ENCODE measurements at places on chromosomes 5 and 9.

- DNase-seq = no peak
These were observed 54.5 kb downstream of the EFNA5 start for GRCh38 chr5:107616213-107616612.

- DNase-seq = no peak
These were observed 382.9 kb downstream of the TMEM232 start for GRCh38 chr5:110343616-110344015.

GRCh38 chr9:137574192-137574591 is 4.5 kb downstream of the DPH7 start:
- DNase-seq = no peak

- no peak for DNase-seq
These were observed 40.4 kb downstream of the CCL28 start for GRCh38 chr5:43371821-43372220.

DNA sequence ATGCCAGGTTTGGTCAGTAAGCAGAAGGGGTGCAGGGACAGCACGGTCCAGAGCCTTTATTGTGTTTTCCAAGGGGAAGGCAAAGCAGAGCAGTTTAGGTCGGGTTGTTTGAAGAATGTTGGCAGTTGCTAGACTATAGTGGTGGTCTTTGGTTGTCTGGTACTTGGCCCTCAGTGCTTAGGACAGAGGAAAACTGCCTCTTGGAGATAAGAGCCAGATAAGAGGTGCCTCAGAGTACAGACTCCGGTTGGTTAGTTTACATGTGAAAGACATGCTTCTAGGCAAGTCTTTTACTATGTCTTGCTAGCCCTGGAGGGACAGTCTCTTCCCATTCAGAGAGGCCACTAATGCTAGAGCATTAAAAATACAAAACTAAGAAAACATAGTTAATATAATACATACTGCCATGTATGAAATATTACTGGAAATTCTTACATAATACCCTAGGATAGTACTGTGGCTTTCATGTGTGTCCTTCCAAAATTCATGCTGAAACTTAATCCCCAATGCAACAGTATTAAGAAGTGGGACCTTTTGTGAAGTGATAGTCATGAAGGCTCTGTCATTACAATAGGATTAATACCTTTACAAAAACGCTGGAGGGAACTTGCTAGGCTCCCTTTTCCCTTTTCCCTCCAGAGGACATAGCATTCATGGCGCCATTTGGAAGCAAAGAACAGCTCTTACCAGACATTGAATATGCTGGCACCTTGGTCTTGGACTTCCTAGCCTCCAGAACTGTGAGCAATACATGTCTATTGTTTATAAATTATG is 280.4 kb downstream of the TMEM167A start:
- DNase-seq = no peak

DNA sequence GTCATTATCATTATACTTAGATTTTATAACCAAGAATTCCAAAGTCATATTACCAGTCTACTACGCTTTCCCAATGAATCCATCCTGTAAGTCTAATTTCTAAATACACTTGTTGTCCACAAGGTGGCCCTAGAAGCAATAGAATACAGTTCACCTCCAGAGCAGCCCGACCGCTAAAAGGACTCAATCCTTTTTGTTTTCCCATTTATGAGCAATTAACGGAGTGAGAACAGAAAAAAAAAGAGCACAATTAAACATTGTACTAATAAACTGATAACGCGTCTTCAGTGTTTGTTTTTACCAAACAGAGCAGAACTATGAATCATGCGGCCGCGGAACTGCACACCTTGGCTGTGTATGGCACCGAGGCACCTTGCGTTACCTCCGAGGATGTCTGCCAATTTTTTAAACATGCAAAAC is 160.7 kb upstream of the DAPK1 start:
- DNase-seq = peak; percentile 66

DNA sequence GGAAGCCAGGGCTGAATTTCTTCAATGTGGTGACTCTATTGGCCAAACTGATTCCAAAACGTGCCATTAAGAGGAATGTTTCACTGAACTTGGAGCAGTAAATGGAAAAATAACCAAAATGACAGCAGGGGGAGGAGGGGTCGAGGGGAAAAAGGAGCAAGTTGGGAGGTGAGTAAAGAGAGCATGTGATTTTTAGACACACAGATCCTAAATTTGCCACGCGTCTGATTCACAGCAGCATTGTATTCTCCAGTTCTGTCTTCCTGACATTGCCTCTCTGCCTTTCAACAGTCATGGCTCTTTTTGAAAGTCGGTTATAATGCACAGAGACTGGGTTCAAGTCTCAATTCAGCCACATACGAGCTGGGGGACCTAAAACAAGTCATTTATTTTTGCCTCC is 22.0 kb upstream of the ADRB2 start:
- no peak for DNase-seq

DNA sequence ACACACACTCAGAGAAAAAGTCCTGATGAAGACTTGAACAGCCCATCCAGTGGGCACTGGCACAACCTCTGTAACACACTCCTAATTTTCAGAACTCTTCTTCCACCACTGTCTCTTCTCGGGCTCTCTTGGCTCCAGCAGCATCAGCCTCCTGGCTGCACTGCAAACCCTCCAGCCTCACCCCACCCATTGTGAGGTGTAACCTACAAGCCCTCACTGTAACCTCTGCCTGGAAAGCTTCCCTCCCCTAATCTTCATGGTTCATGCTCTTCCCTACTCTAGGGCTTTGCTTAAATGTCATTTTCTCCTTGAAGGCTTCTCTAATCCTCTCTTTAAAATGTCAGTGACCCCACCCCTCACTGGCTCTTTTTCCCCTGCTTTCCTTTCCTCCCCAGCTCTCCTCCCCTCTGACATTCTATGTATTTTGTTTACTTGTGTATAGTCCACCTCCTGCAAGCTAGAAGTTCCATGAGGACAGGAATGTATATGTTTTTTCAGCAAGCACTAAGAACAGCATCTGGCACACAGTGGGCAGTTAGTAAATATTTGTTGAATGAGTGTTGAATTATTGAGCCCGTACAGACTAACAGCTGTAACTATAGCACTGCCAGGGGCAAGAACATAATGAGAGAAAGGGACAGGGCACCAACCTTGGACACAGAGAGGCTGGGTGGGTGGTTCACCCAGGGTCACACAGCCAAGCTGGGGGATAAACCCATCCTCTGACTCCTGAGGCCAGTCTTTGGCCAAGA is 76.4 kb downstream of the ESM1 start:
- DNase-seq = no peak

DNA sequence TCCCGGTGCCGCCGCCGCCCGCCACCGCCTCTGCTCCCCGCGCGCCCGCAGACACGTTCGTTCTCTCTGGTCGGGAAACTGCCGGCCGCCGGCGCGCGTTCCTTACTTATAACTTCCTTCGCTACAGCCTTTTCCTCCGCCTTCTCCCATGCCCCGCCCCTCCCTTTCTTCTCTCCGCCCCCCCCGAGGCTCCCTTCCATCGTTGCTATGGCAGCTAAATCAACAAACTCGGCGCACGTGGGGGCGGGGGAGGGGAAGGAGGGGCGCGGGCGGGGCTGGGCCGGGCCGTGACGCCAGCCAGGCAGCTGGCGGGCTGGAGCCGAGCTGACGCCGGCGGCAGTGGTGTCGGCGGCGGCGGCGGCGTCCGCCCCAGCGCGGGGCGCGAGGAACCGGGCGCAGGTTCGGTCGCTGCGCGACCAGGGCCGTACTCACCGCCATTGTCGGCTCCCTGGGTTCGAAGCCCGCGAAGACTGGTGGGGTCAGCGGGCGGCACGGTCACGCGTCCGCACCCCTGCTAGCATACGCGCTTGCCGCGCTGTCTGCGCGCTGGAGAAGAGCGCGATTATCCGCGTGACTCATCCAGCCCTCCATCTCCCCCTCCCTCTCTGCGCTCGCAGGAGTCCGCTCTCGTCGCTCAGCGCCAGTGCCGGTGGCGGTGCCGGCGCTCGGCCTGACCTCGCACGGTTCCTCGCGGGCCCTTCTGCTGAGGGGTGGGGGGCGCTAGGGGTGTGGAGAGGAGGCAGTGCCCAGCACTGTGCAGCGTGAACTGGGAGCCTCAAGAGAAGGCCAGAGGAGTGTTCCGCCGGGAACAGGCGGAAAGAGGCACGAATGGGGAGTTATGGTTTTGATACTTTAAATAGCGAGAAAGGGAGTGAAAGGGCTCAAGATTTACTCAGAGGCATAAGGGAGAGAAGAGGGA is at the start of gene KLF4:
TSS of gene KLF4 (minus strand) at position 83 of the 919 bp plus-strand sequence. CDS start 597 bp downstream, outside the sequence.
- peak; percentile 94 for DNase-seq

- DNase-seq = peak; percentile 73
These were observed at the start of gene PTPDC1 for GRCh38 chr9:94084314-94084713. Gene PTPDC1 (plus strand): TSS chr9:94084464. CDS start chr9:94084531, 67 bp downstream.

GRCh38 chr5:171142617-171143016 is 166.4 kb upstream of the TLX3 start:
- no peak for DNase-seq

- DNase-seq = no peak
These were observed 298.4 kb downstream of the TLE1 start for GRCh38 chr9:81390792-81391456.

GRCh38 chr5:170466988-170467707 is 36.7 kb upstream of the KCNIP1 start:
- DNase-seq = no peak

- no peak for DNase-seq
These were observed 31.5 kb downstream of the TMEM245 start for GRCh38 chr9:109088221-109088620.

DNA sequence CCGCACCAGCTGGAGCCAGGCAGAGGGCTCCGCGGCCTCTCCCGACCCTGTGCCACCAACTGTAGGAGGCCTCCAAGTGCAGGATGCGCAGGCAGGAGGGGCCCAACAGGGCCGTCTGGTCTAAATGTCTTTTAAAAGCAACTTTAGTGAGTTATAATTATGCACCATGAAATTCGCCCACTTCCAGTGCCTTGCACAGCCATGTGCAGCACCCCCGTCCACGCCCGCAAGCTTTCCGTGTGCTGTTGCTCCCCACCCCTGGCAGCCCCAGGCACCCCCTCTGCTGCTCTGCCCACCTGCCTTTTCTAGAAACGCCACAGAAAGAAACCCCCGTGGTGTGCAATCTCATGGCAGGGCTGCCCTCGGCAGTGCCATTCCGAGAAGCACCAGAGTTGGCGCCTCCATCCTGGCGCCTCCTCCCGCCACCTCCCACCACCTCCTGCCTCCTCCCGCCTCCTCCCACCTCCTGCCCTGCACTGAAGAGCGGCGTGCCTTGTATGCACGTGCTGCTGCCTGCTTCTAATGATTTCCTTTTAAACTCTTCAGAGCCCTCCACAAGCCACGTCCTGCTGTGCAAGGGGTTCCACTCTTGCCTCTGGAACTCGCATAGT is 7.5 kb upstream of the SLC6A18 start:
- no peak for DNase-seq

DNA sequence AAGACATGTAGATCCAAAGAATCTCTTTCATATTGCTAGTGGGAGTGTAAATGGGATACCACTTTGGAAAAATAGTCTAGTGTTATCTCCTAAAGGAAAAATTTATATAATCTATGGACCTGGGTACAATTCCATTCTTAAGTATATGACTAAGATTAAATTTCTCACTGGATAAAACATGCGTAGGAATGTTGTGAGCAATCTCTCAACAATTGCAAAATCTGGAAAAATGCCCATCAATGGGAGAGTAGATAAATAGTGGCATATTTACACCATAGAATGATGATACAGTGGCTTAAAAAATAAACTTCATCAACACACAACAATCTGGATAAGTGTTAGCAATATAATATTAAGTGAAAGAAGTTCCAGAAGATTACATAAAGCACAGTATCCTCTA is 469.5 kb downstream of the MAN2A1 start:
- DNase-seq = no peak

DNA sequence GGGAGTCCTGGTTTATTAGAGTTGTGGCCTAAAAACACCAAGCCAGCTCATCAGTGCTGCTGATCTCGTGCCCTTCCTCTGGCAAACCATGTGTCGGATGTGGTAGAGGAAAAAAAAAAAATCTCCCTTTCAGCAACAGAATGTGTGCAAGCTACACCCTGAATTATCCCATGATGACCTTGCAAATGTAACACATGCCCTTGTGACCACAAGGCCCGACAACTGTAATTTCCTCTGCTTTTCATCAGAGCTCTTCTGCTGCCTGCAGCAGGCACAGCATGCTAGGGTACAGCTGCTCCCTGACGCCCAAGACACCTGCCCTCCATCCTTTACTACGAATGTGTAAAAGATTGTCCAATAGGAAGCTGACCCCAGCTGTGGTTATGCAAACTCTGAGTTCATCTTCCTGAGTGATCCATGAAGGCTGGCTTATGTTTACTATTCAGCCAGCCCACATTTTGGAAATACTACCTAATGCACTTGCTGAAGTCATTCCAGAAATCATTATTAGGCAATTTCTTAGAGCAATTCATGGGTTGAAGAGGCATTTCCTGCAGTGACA is 14.6 kb upstream of the BNC2 start:
- peak; percentile 72 for DNase-seq

DNA sequence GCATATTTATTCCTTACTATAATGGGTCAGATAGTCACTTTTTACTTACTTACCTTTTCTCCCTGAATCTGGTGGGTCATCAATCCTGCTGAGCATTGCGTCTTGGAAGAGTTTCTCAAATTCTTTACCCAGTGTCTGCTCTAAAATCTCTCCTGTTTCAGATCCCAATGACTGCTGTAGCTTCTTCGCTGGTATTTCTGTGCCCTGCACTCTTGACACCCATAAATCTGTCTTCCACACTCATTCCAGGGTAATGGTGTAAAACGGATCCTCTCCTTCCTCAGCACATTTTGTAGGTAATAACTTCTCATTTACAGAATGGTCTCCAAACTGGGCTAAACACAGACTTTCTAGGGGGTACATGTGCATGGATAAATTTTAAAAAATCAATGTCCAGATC is 407.4 kb downstream of the DMAC1 start:
- no peak for DNase-seq

DNA sequence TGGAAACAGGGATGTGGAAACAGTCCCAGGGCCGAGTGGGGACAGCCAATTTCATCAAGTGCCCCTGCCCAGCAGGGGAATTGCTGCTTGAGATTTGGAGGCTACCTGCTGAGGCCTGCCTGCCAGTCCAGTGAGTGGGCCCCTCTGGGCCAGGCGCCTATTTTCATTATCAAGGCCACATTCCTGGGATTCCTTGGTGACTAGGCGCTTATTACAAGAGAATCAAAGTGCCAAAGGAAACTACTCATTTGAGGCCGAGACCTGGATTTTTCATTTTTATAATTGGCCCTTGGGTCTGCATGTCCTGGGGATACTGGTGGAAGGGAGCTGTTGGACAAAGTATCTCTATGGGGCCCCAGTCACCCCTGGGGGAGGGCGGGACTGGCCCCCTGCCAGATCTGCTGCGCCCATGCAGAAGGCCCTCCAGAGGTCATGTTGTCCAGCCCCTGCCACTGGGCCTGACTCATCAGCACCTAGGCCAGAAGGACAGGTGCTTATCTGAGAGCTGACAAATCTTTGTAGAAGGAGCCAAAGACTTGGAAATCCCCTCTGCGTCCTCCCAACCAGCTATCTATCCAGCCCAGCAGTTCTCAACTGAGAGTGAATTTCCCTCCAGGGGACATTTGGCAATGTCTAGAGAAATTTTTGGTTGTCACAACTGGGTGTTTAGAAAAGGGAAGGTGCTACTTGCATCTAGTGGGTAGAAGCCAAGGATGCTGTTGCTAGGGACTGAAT is 45.6 kb downstream of the FOXI1 start:
- peak; percentile 28 for DNase-seq

DNA sequence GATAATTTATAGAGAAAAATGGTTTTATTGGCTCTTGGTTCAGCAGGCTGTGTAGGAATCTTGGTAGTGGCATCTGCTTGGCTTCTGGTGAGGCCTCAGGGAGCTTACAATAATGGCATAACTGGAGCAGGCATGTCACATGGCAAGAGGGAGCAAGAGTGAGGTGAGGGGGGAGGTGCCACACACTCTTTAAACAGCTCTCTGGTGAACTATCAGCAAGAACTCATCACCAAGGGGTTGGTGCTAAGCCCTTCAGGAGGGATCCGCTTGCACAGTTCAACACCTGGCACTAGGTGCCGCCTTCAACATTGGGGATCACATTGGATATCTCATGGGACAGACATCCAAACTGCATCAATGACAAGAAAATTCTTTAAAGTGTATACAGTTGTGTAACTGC is 10.5 kb downstream of the GPBP1 start:
- no peak for DNase-seq

Measured in AG09319 (cell line).